GM23338 (cell line): ENCODE measurements at places on chromosomes 7 and 10.

DNA sequence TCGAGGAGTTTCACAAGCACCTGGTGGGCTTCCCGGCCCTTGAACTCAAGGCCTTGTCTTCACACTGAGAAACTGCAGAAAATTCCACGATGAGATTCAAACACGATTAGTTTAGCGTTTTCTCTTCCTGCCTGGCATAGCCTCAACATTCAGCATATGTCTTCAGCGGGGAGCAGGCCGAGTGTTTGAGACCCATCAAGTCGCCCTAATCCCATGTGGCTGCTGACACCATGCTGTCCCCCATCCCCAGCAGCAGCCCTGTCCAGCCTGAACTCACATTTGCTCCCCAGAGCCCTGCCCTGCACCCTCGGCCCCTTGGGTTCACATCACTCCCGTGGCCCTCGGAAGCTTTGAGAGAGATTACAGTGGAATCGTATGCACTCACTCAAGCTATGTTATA is 35.3 kb upstream of the RBM33 start:
- no peak for DNase-seq

GRCh38 chr7:12655161-12655560 is 32.3 kb upstream of the ARL4A start:
- no peak for DNase-seq

DNA sequence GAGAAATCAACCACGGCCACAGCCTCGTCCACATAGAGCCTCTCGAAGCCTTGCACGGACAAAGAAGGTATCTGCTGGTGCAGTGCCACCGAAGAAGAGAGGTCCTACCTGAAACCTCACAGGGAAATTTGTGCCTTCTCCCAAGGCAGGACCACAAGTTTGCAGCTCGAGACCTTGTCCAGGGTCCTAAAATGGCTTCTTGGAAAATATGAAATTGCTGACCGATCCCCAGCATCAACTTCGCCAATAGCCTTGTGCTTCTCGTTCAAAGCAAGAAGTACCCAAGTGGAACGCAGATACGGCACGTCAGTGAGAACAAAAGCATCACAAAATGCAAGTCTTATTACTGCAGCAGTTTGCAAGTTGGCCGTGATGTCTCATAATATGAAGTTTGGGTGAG is 24.6 kb downstream of the PTPRN2 start:
- DNase-seq = no peak

- no peak for DNase-seq
Observed at GRCh38 chr7:90816511-90817142, 220.5 kb downstream of the CDK14 start.

DNA sequence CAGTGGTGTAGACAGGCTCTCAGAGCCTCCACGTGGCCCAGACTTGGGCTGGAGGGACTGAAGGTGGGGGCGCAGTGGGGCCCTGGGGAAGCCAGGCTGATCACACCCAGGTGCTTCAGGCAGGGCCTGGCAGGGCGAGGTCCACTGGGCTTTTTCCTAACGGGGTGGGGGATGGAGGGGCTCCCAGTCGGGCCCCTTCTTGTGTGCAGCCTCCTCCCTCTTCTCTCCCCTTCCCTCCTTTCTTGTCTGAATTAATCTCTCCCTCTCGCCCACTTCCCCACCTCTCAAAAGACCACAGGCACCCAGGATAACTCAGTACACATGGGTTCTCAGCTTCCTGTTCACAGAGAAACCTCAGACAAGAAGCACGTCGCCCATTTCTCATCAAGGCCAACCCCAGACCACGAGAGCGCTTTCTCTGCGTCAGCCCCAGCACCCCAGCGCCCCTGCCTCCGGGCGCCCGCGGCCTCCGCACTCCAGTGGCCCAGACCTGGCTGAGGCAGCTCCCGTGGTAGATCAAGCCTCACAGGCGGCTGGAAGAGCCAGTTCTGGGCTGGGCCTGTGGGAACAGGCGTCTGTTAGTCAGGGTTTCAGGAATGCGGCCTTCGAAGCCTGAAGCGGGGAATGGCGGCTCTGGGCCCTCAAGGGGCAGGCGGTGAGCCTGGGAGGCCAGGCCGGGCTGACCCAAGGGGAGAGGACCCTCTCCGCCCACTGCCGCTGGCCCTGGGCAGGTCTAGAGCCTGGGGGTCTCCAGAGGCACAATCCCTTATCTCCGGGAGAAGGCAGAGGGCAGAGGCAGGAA is 50.6 kb downstream of the PWWP2B start:
- DNase-seq = peak; percentile 66

- no peak for DNase-seq
Observed at GRCh38 chr7:77548206-77548605, 11.1 kb downstream of the PTPN12 start.

- DNase-seq = no peak
Observed at GRCh38 chr7:9889554-9889953, 1084.1 kb upstream of the PHF14 start.
